AG09319 (cell line): ENCODE measurements at places on chromosomes 13 and 19.

DNA sequence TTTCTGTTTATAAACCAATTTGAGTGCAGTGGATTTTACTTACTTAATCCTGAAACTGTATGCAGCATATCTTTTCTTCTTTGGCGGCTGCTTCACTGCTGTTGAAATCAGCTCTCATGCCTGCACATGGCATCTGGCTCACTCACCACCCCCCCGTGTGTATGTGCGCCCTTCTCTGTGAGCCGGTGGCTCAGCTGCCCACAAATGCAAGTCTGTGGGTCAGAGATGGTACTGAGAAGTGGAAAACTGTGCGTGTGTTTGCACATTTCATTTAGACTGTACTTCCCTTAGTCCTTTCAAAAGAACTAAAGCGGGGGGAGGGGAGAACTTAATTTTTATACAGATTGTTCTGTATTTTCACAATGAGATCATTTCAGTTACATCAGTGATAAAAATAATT is 307.6 kb downstream of the SHISA2 start:
- no peak for DNase-seq

DNA sequence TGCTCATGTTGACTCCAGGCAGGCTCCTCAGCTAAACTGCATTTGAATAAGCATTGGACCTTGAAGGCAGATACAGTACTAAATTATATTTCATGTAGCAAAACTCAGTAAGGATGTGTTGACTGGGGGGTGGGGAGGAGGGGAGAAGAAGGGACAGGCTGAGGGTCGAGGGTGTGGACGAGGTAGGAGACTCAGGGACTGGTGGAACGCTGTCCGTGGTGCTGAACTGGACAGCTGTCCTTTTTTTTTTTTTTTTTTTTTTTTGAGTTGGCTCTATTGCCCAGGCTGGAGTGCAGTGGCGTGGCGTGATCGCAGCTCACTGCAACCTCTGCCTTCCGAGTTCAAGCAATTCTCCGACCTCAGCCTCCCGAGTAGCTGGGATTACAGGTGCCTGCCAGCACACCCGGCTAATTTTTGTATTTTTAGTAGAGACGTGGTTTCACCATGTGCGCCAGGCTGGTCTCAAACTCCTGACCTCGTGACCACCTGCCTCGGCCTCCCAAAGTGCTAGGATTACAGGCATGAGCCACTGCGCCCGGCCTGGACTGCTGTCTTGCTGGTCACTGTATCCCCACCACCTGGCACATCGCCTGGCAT is 33.2 kb upstream of the CASP14 start:
- DNase-seq = no peak

GRCh38 chr13:23680845-23681669 is 110.8 kb downstream of the TNFRSF19 start:
- DNase-seq = no peak

- DNase-seq = no peak
These were observed 163.6 kb downstream of the DIAPH3 start for GRCh38 chr13:60000081-60000480.

DNA sequence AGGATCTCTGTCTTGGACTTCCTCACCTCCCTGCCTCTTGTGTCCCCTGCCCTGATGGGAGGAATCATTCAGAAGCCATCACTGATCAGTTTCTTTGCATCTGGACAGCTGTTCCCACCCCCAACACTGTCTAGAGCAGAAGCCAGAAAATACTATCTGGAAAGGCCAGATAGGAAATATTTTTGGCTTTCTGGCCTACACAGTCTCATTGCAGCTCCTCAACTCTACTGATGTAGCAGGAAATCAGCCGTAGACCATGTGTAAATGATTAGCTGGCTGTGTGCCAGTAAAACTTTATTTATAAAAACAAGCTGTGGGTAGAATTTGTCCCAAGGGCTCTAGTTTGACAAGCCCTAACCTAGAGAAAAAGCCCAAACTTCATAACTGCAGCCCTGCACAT is 5.6 kb downstream of the SIGLEC7 start:
- DNase-seq = no peak

DNA sequence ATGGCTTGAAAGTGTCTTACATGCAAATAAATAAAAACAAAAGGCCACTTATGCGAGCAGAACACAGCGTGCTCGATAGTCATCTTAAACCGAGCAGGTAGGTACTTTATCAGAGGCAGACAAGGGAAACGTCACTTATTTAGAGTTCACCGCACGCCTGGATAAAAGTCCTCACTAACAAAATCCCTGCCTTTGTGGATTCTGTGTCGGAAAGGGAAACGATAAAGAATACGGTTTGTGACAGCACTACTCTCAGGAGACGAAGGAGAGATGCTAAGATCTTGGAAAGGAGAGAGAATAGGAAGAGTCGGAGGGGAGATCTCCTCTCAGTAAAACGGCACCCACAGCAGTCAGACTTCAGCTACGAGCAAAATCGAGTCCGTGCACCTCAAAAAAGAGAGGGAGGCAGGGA is 581 bp downstream of the RCBTB1 start:
- no peak for DNase-seq

- DNase-seq = peak; percentile 92
These were observed 6.8 kb downstream of the RPS11 start for GRCh38 chr19:49502866-49503581.

DNA sequence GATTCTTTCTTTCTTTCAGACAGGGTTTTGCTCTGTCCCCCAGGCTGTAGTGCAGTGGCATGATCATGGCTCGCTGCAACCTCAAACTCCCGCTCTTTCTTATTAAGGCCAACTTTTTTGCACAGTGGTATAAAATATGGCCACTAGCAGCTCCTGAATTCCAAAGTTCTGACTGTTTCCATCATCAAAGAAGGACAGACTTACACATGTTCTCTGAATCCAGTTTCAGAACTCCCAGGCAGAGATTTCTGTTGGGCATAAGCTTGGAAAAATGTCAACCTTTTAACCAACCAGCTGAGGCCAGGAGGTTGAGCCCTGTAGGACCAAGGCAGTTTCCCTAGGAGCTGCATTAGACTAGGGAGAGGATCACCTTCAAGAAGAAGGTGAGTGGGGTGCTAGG is 184.1 kb downstream of the HS6ST3 start:
- DNase-seq = no peak

DNA sequence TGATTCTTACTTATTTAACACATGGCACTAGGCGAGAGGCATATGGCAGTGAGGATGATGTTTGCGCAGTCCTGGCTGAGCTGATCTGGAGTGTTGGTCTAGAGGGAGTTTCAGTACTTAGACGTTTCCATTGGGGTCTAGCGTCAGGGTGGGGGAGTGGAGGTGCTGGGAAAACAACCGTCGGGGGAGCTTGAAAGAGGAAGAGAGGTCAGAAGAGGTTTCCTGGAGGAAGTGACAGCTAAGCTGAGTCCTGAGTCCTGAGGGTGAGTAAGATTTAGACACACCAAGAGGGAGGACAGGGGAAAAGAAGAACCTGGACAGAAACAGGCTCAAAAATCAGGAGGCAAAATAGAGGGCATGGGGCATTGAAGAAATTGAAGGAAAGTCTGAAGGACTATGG is 81.4 kb downstream of the ALOX5AP start:
- no peak for DNase-seq
